Liver (tissue), 10 donors: ENCODE measurements at places on chromosomes 6 and 20.

- DNase-seq, result no peak
These were observed 3.6 kb downstream of the CYP39A1 start for GRCh38 chr6:46648869-46649492.

- no peak for DNase-seq
These were observed 25.4 kb upstream of the IYD start for GRCh38 chr6:150343434-150343833.

- no peak for DNase-seq
These were observed 588.8 kb upstream of the ADGRB3 start for GRCh38 chr6:68046302-68046701.

- no peak for DNase-seq
These were observed 38.8 kb downstream of the PIM1 start for GRCh38 chr6:37208793-37209192.

DNA sequence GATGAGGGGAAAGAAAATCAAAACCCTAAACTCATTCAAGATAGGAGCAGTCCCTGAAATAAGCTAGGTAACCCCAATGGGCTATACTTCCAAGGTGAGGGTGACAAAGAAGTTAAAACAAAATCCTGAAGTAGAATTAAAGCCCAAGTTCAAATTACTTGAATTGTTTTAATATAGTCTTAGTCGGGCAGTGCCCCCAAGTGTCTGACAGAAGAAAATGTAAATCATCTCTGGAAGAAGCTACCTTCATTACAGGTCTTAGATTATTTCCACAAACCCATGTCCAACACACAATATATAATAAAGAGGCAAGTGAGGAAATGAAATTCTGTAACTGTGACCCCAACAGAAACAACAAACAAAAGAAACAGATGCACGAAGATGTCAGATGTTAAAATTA is 36.8 kb upstream of the L3MBTL3 start:
- no peak for DNase-seq

DNA sequence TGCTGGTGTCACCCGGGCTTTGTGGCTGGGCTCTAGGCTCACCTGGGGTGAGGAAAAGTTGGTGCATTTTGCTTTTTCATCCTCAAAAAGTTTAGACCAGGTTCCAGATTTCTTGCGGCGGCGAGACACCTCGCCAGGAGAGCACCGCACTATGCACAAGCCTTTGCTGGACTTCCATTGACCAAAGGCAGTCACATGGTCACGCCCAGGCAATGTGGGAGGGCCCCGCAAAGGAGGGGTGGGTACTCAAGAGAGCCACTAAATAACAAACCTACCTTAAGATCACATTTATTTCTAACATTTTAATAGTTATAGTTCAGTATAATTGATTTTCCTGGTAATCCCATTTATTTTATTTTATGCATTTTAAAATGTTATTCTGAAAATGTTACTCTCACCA is 3.0 kb upstream of the KIF16B start:
- no peak for DNase-seq

DNA sequence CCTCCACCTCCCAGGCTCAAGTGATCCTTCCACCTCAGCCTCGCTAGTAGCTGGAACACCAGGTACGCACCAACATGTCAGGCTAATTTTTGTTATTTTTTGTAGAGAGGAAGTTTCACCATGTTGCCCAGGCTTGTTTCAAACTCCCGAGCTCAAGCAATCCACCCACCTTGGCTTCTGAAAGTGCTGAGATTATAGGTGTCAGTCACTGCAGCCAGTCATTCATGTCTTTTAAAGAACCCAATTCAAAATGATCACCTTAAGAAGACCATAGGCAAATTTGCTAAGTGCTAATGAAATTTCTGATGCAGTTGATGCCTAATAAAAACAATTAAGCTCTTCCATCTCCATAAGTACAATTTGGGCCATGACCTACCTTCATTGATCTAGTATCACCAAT is 2.6 kb upstream of the VNN2 start:
- no peak for DNase-seq

- no peak for DNase-seq
These were observed 42.3 kb downstream of the RALGAPB start for GRCh38 chr20:38514947-38515346.
